ELF-1 (cell line): ENCODE measurements at places on chromosomes 7 and 10.

GRCh38 chr10:110840225-110840922 lies 31.4 kb upstream of the PDCD4 start:
- peak; percentile 67 for DNase-seq

DNA sequence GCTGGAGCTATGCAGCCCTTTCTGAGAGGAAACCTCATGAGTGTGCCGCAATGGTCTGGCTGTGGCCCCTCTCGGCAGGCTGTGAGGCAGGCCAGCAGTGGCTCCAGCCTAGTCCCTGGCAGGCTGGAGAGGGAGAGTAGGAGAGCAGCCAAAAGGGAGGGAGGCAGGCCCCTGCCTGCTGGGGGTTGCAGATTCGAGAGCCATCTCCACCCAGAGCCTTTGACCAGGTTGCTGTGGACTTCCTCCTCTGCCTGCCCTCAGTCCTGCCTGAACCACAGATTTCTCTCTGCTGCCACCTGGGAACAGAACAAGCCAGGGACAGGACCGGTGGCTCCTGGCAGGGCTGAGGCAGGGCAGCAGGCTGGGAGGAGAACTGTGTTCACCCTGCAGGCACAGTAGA lies 13.9 kb downstream of the PAX2 start:
- DNase-seq, result peak; percentile 47

GRCh38 chr7:113301141-113301540 lies 182.8 kb upstream of the SMIM30 start:
- no peak for DNase-seq

DNA sequence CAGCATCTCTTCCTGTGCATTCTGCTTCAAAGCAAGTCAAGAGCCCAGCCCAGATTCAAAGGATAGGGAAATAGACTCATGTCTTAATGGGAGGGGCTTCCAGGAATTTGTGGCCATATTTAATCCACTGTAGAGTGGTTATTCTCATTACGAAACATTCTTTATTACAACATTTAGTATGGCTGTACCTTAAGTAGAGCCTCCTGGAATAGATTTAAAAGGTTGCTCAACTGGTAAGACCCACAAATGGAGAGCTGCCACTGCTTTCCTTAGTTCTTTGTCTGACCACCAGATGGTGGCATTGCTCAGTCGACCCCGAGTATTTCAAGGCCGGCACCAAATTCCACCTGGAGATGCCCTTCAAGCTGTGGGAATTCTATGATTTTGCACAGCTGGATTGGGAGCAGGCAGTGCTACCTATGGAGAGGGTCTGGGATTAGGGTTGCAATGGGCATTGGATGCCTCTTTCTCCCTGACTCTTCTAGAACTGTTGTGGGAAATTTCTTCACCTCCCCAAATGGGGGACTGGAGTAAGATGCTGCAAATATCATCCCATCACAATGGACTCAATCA lies 102.2 kb downstream of the RBM20 start:
- DNase-seq, result peak; percentile 76

DNA sequence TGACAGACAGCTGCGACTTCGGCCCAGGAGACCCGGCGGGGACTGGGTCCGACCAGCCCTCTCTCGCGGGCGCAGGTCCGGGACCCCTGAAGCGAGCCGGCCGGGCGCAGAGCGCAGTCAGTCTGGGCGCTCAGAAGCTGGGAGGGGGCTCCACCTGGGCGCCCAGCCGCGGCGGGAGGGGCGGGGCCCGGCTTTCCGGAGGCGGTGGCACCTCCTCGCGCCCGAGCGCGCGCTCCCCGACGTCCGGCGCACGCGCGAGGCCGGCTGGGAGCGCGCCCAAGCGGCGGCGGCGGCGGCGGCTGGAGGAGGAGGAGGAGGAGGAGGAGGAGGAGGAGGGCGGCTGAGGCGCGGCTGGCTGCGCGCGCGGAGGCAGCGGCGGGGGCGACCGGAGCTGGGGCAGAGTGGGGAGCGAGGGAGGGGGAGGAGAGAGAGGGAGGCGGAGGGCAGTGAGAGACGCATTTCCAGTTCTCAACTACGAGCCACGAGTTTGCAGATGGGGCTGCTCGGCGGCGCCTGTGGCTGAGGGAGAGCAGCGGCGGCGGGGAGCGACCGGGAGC lies at the start of gene PALS2:
Gene PALS2, plus strand, starts transcription at position 456 of the 557 bp plus-strand sequence. CDS start 50,216 bp downstream, outside the sequence.
- peak; percentile 79 for DNase-seq

DNA sequence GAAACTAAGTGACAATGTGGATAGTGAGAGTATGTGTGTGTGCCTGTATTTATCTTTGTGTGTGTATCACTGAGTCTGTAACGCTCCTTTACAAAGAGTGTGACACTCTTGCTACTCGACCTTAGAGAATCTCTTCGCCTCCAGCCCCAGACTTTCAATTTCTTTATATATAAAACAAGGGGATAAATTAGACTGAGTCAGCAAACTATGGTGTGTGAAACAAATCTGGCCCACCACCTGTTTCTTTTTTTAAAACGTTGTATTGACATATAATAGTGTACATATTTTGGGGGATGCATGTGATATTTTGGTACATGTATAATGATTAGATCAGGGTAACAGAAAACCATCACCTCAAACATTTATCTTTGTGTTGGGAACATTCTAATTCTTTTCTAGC lies 240.5 kb downstream of the KCNMA1 start:
- DNase-seq, result no peak

GRCh38 chr7:77797734-77798393 lies 370 bp downstream of the TMEM60 start:
- no peak for DNase-seq

DNA sequence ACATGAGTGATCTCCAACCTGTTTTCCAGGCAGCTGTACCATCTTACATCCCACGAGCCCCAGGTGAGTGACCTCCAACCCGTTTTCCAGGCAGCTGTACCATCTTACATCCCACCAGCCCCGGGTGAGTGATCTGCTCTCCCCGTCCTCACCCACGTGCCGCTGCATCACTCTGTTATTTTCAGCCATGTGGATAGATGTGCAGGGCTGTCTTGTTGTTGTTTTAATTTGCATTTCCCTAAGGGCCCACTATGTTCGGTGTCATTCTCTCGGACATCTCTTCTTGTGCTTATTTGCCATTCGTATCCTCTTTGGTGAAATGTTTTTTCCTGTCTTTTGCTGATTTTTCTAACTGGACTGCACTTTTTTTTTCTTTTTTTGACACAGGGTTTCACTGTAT lies 17.9 kb upstream of the LARP4B start:
- no peak for DNase-seq

DNA sequence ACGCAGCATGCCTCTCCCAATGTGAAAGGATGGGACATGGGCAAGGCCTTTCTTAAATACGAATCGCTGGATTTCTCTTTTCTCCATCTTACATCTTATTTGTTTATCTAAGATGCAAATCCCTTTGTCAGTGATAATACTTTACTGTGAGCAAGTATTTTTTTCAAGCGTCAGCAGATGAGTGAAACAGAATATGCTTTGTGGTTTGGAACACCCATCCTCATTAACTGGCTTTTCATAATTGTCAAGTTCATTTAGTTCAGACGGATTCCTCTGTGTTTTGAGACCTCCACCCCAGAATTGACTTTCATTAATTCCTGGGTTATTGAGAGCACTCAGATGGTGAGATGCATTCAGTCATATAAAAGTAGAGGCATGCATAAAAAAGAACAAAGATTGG lies 149.8 kb downstream of the NSUN6 start:
- DNase-seq, result no peak

- DNase-seq, result no peak
Observed at GRCh38 chr10:14507781-14508180, 177.1 kb upstream of the FRMD4A start.

GRCh38 chr7:75624134-75624832 lies 114.5 kb downstream of the HIP1 start:
- no peak for DNase-seq

DNA sequence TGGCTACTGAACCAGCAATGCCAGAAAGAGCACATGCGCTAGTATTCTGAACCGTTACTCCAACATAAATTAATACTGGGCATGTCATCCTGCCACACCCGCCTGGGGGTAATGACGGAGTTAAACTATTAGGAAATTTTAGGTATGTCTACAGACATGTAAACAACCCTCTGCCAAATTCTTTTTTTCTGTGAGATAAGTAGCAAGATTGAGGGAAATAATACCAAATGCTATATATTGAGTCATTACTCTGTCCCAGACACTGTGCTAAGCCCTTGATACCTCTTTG lies 7.4 kb downstream of the LSMEM1 start:
- DNase-seq, result no peak
